ENCODE measurements at places on chromosomes 16 and 17.

- DNase-seq = peak; percentile 51
Observed at GRCh38 chr16:17070882-17071592, 399.7 kb downstream of the XYLT1 start.

DNA sequence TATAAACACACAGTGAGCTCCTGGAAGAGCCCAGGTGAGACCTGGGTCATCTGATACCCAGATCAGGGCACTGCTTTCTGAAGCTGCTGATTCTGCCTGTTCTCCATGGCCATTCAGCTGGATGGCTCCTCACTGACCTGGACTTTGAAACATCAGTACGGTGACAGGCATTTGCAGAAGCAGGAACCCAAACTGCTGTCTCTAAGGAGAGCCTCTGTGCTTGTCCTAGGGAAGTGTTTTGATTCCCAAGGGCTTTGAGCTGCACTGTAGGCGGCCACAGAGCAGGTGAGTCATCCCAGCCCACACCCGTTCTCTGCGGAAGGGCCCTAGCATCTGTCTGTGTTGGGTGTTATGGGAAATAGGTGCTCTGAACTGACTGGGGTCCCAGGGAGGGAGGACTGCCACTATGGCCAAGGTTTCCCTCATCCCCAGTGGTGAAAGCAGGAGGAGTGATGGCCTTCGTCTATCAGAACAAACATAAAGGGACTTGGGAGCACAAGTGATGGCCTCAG is 60.7 kb upstream of the ADCY9 start:
- DNase-seq = no peak

GRCh38 chr17:54891176-54891821 is 9.4 kb upstream of the TOM1L1 start:
- no peak for DNase-seq

- no peak for DNase-seq
Observed at GRCh38 chr16:89110641-89111040, 17.0 kb downstream of the ACSF3 start.

GRCh38 chr17:13129356-13129755 is 111.5 kb upstream of the ELAC2 start:
- no peak for DNase-seq

- DNase-seq = no peak
Observed at GRCh38 chr17:8563024-8563776, 67.3 kb downstream of the MYH10 start.

DNA sequence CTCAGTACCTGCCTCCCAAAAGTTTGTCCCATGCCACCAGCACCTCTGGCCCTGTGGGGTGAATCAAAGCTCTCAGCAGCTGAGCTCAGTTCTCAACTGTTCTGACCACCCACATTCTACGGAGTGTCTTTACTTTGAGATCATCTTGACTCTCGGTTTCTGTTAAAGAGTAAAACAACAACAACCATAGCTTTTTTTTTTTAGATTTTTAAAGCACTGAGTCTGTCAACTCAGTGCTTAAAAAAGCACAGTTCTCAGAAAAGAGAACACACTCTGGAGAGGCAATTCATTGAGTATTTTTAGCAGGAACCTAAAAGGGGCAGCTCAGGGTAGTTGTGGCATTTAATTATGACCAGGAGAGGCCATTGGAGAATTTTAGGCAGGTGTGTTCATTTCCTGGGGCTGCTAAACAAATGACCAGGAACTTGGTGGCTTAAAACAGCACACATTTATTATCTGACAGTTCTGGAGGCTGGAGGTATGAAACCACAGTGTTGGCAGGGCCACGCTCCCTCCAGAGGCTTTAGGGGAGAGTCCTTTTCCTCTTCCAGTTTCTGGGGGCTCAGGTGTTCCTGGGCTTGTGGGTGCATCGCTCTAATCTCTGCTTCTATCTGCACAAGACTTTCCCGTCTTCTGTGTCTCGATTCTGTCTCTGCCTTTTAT is 6.7 kb upstream of the WFIKKN2 start:
- DNase-seq = no peak

GRCh38 chr17:9115214-9116191 is 94.2 kb downstream of the NTN1 start:
- peak; percentile 5 for DNase-seq

DNA sequence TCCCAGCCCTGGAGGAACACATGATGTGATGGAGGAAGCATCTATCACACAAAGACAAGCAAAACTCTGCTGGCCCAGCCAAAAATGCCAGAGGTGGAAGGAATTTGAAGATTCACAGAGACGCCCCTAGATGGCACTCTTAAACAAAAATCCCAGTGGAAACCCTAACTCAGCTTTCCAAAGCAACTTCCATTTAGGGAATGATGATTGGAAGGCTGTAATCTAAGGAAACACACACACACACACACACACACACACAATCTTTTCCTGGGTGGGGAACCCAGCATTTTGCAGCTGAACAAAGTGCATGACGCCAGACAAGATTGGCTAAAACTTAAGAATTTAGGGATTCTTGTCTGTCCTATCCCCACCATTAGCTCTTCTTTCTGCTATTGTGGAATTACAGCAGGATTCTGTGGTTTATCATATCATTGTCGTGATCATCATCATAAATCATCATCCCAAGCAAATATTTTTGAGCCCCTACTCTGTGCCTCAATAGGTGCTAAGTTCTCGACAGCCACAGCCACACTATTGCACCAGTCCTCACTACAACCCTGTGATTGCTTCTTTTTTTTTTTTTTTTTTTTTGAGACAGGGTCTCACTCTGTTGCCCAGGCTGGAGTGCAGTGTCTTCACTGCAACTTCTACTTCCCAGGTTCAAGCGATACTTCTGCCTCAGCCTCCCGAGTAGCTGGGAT is 1.6 kb upstream of the LDAF1 start:
- no peak for DNase-seq

GRCh38 chr17:73787076-73788059 is 143.1 kb upstream of the SDK2 start:
- no peak for DNase-seq

- no peak for DNase-seq
Observed at GRCh38 chr16:20879175-20880040, 20.8 kb downstream of the DCUN1D3 start.

DNA sequence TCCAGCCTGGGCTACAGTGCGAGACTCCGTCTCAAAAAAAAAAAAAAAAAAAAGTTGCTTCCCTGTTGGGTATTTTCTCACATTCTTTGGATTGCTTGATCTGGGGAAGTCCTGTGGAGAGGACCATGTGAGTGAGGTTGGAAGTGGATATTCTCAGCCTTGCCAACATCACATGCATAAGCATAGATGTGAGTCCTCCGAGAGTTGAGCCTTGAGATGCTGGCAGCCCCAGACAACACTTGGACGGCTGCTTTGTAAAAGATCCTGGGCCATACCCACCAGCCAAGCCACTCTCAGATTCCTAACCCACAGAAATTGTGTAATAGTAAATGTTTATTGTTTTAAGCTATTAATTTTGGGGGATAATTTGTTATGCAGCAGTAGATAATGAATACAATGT is 1570.0 kb upstream of the GOT2 start:
- no peak for DNase-seq

DNA sequence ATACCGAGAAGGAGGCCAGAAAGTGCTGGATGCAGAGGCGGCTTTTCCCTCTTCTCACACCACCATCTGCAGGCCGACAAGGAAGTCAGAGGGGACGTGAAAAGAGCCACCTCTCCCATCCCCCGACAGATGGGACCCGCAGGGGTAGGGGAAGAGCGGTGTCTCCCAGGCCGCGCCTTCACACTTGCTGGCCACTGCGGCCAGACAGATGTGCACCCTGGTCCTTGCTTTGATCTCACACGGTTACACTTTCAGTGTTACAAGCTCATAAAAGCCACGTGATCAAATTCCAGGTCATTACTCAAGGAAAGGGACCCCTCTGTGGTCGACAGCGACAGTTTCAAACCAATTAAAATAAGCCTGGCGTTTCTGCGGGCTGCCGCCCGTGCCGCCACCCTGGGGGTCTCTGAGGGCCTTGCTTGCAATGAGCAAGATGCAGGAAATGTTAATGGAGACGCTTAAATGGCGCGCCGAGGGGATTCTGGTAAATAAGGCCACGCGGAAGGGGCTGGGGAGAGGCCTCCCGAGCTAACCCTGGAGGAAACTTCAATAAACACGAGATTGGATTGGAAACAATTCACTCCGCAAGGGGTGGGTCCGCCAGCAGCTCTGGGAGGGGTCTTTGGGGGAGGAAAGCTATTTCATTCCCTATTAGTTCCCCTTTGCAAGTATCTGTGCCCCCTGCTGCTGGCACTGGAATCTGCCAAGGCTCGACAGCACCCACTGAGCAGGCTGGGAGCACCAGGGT is 240.9 kb downstream of the ENGASE start:
- no peak for DNase-seq

DNA sequence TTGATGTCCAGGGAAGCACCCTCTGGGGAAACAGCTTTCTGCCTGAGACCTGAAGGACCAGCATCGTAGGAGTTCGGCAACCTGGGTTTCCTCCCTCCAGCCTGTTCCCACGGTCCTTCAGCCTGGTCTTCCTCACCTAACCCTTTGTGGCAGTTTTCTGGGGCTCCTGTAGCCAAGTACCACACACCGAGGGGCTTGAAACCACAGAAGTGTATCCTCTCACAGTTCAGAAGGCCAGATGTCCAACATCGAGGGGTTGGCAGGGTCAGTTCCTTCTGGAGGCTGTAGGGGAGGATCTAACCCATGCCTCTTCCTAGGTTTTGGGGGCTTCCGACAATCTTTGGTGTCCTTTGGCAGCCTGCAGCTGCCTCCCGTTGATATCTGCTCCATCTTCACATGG is 381.0 kb upstream of the TNRC6C start:
- DNase-seq = no peak

GRCh38 chr16:69477546-69477945 is 53.1 kb downstream of the CYB5B start:
- no peak for DNase-seq

DNA sequence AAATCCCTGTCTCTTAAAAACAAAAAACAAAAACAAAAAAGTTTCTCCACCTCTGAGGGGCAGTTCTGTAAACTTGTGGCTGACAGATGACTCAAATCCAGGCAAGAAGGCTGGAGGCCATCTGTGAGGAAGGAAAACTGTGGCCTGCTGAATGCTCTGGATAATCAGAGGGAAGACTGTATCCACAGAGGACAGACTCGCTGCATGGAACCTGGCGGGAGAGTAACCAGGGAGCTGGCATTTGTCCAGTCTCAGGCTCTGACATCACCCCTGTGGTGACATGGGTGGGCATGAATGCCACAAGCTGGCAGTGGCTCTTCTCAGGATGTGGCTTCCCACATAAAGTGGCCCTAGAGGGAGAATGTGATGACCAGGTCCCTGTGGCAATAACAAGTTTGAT is 2.8 kb upstream of the KSR1 start:
- DNase-seq = no peak

DNA sequence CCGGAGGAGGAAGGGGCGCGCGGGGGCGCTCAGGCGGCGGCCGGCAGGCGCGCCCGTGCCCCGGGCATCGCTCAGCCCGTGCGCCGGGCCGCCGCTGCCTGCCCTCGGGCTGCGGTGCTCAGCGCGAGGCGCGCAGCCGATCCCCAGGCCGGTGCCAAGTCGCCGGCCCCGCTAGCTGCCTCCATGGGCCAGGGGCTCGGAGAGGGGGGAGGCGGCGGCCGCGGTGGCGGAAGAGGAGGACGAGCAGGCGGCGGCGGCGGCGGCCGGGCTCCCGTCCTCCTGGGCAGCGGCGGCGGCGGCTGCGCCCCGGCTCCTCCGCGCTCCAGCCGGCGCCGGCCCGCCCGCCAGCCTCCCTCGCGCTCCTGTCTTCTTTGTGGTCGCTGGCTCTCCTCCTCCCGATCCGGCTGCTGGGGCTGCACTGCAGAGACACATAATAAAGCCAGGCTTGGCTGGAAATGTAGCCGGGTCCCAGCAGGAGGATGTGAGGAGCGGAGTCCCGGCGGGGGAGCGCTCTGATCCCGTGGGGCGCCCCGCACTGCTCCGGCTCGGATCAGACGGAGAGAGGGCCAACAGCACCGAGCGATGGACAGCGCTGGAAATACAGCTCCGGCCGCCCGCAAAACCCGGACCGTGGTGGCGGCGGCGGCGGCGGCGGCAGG is 889 bp upstream of the ZNF423 start:
- no peak for DNase-seq

All from stimulated activated CD8-positive, alpha-beta memory T cell treated with anti-CD3 and anti-CD28 coated beads, Interleukin-4, amount 100 ng/mL, for 4 hours (primary cell).